Vein endothelial cell (primary cell): ENCODE measurements at places on chromosomes 5 and 9. TPM values are rescaled to one million over a fixed set of nuclear protein-coding genes. Genes with fewer than 3 reads are reported as not detected.

Gene SHISAL2B
- total RNA-seq: not detected in 2 replicates

Gene BTNL3
- not detected in 2 replicates for total RNA-seq

Gene DMRT1
- 0.19 and 0.33 TPM in 2 replicates for total RNA-seq

Gene FAM153A
- not detected in 2 replicates for total RNA-seq

Gene FCN1
- total RNA-seq: not detected in 2 replicates

Gene FST
- 1.9 and 6.9 TPM in 2 replicates for total RNA-seq

Gene ABCA1
- total RNA-seq: 9.3 and 13.1 TPM in 2 replicates

Gene NRG2
- 0.33 and 0.96 TPM in 2 replicates for total RNA-seq

Gene CNTNAP3
- 87.5 and 102 TPM in 2 replicates for total RNA-seq

Gene BHMT
- not detected in 2 replicates for total RNA-seq

Gene SLC44A1
- 29.1 and 38.5 TPM in 2 replicates for total RNA-seq

Gene WDR38
- total RNA-seq: not detected in 2 replicates

Gene MSMP
- total RNA-seq: 22.4 and 50.3 TPM in 2 replicates

Gene PCA3
- 0.29 and 0.33 TPM in 2 replicates for total RNA-seq

Gene PLGRKT
- 12.1 and 17.9 TPM in 2 replicates for total RNA-seq

Gene CDC25C
- total RNA-seq: 4.2 and 7.9 TPM in 2 replicates

Gene SLC36A1
- total RNA-seq: 5.6 and 10.3 TPM in 2 replicates

Gene LHX3
- not detected in 2 replicates for total RNA-seq

Gene MYOZ3
- under 0.01 and 1.1 TPM in 2 replicates for total RNA-seq

Gene PRRT1B
- not detected in 2 replicates for total RNA-seq

Gene IFNA21
- not detected in 2 replicates for total RNA-seq

Gene PKD2L2
- 0.10 TPM in 1 of 2 replicates, not detected in the other for total RNA-seq

Gene SEMA6A
- total RNA-seq: 5.4 and 9.5 TPM in 2 replicates

Gene GABRA1
- not detected in 2 replicates for total RNA-seq

Gene SMIM33
- total RNA-seq: not detected in 2 replicates

Gene BRINP1
- total RNA-seq: 0.19 TPM in 1 of 2 replicates, not detected in the other

Gene STRBP
- total RNA-seq: 9.1 and 9.4 TPM in 2 replicates

Gene CSF1R
- total RNA-seq: not detected in 2 replicates

Gene PIK3R1
- 33.0 and 33.9 TPM in 2 replicates for total RNA-seq

Gene SPINK7
- total RNA-seq: not detected in 2 replicates

Gene C9orf85
- total RNA-seq: 12.7 and 13.4 TPM in 2 replicates
